ENCODE measurements at places on chromosomes 11 and 22. TPM values are rescaled to one million over a fixed set of nuclear protein-coding genes. Genes with fewer than 3 reads are reported as not detected.

The SIK3 gene
- 43.0 TPM for total RNA-seq

The OLFML1 gene
- total RNA-seq = not detected

The TTC9C gene
- 48.4 TPM for total RNA-seq

The PDE2A gene
- 0.93 TPM for total RNA-seq

The APOA1 gene
- total RNA-seq = not detected

The RBM4 gene
- total RNA-seq = 109 TPM

The UBQLN3 gene
- not detected for total RNA-seq

The TRIM49 gene
- total RNA-seq = not detected

The KREMEN1 gene
- not detected for total RNA-seq

The F2 gene
- total RNA-seq = not detected

All from activated CD4-positive, alpha-beta memory T cell treated with anti-CD3 and anti-CD28 coated beads, Interleukin-2, amount 10 ng/mL, durations not matched to agents 7 days and 5 days (primary cell).